ENCODE measurements at places on chromosomes 5 and 9. TPM values are rescaled to one million over a fixed set of nuclear protein-coding genes. Genes with fewer than 3 reads are reported as not detected.

The PCDHGA11 gene
- 15.0 TPM for total RNA-seq

The CEL gene
- total RNA-seq, result 1.2 TPM

The IL3 gene
- not detected for total RNA-seq

The SMIM33 gene
- not detected for total RNA-seq

The GPX8 gene
- 69.8 TPM for total RNA-seq

The CDH10 gene
- 12.0 TPM for total RNA-seq

The PTGS1 gene
- 3.1 TPM for total RNA-seq

The ANAPC2 gene
- total RNA-seq, result 18.4 TPM

The NR6A1 gene
- 4.3 TPM for total RNA-seq

The CDH9 gene
- 3.2 TPM for total RNA-seq

The PHF24 gene
- 7.7 TPM for total RNA-seq

The LCP2 gene
- total RNA-seq, result 6.4 TPM

The LVRN gene
- total RNA-seq, result 0.61 TPM

The HAVCR1 gene
- total RNA-seq, result 0.11 TPM

The CWC27 gene
- 18.5 TPM for total RNA-seq

The SHOC1 gene
- total RNA-seq, result not detected

The NOXA1 gene
- 1.4 TPM for total RNA-seq

The POU5F2 gene
- 1.5 TPM for total RNA-seq

The CDX1 gene
- not detected for total RNA-seq

The RACK1 gene
- 2,875 TPM for total RNA-seq

The CYSTM1 gene
- 42.0 TPM for total RNA-seq

The TMEM232 gene
- total RNA-seq, result 20.3 TPM

The ARSI gene
- total RNA-seq, result 5.4 TPM

The SPATA31E1 gene
- total RNA-seq, result not detected

The FBXL7 gene
- 21.2 TPM for total RNA-seq

The PCDHB5 gene
- total RNA-seq, result 10.6 TPM

The C6 gene
- total RNA-seq, result 1.2 TPM

The TIFAB gene
- 0.06 TPM for total RNA-seq

The SLC27A4 gene
- 36.3 TPM for total RNA-seq

The INSL4 gene
- not detected for total RNA-seq

The CKMT2 gene
- 7.0 TPM for total RNA-seq

The HK3 gene
- total RNA-seq, result 0.66 TPM

The INSL6 gene
- total RNA-seq, result not detected

The RASEF gene
- total RNA-seq, result 3.3 TPM

The PCDHGB5 gene
- total RNA-seq, result 17.5 TPM

The F2RL2 gene
- 0.66 TPM for total RNA-seq

The CTSV gene
- 11.7 TPM for total RNA-seq

The DBH gene
- 0.50 TPM for total RNA-seq

The SPATA6L gene
- 7.9 TPM for total RNA-seq

The GRAMD2B gene
- 59.9 TPM for total RNA-seq

The SLC23A1 gene
- total RNA-seq, result not detected

The SH3TC2 gene
- 14.5 TPM for total RNA-seq

The SUSD3 gene
- total RNA-seq, result 6.3 TPM

The SAXO1 gene
- 0.10 TPM for total RNA-seq

The PTPRD gene
- total RNA-seq, result 97.4 TPM

The CDH6 gene
- total RNA-seq, result 39.8 TPM

The SLC34A1 gene
- not detected for total RNA-seq

The CA9 gene
- 3.1 TPM for total RNA-seq

The ZNG1E gene
- total RNA-seq, result 39.7 TPM

The MAMDC2 gene
- 8.2 TPM for total RNA-seq

The HTR4 gene
- total RNA-seq, result 0.94 TPM

The ORM1 gene
- 0.72 TPM for total RNA-seq

The CDO1 gene
- 58.3 TPM for total RNA-seq

The KCNIP1 gene
- total RNA-seq, result 31.2 TPM

The SPATA31D4 gene
- total RNA-seq, result not detected

The N4BP3 gene
- total RNA-seq, result 5.5 TPM

The OTP gene
- 1.8 TPM for total RNA-seq

The KCNN2 gene
- total RNA-seq, result 7.3 TPM

The MARCOL gene
- total RNA-seq, result not detected
